ENCODE measurements at places on chromosomes 11 and 22.
A peak's percentile ranks its signal among the peaks of the same experiment; 100 is the strongest.

DNA sequence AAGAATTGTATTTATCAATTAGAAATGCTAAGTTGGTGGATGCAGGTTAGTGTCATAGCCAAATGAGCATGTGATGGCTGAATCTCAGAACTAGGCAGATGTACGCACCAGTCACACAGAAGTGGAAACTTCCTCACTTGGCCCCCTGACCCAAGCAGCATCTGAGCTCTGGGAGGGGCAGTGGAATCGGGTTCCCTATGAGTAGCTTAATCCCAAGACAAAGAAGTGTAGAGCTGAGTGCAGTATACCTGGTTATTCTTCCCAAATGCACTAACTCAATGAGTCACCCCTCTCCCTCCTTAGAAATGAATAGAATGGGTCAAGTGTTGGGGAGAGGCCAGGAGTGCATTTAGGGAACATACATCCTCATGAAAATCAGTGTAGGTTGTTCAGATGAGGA is 224.6 kb downstream of the FAT3 start:
- no peak for DNase-seq

GRCh38 chr11:122267602-122268001 is 151.6 kb upstream of the BLID start:
- no peak for DNase-seq

GRCh38 chr11:11137339-11137738 is 215.7 kb downstream of the CSNK2A3 start:
- no peak for DNase-seq

GRCh38 chr22:39446239-39446721 is 10.5 kb upstream of the MGAT3 start:
- DNase-seq = no peak

DNA sequence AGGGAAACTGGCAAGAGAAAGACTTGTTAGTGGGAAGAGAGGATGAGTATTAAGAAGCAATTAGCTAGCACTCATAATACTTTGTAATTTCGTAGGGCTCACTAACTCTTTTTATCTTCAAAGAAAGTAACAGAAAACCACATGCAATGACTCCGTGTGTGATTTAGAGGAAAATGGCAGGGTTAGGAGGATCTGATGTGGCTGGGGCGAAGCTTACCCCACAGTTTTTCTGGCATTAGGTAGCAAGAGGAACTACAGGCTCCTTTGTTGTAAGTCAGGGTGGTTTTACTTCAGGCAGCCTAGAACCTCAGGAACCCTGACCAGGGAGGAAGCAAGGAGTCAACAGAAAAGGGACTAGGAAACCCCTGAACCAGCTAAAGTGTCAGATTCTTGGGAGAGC is 89.7 kb downstream of the SPON1 start:
- DNase-seq = no peak

DNA sequence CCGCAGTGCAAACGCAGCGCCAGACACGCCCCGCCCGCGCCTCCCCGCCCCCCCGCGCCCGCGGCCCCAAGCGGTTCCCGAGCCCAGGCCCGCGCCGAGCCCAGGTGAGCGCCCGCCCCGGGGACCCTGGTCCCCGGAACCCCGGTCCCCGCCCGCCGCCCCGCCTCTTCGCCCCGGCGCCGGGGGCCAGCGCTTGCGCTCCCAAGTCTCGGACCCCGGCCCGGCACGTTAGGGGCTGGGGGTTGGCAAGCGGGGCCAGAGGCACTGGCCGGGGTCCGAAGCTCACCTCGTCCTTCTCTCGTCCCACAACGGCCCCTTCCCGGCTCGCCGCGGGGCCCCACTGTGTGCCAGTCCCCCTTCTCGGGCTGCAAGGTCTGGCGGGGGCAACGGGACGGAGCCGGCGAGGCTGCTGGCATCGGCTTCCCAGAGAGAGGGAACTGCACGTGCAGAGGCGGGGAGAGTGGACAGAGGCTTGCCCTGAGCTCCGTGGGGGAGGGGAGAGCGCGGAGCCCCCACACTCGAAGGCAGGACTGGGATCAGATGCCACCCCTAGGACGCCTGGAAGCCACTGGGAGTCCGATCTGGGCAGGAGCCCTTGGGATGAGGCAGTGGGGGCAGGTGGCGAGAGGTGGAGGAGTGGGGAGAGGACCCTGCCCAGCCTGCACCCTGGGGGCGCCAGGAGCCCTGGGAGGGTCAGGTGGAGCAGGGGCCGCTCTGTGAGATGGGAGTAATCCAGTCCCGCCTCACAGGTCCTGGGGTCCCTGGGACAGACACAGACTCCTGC is 1.8 kb upstream of the AIFM3 start:
- DNase-seq = no peak

GRCh38 chr11:105046898-105047579 is 1.9 kb upstream of the CARD16 start:
- no peak for DNase-seq

DNA sequence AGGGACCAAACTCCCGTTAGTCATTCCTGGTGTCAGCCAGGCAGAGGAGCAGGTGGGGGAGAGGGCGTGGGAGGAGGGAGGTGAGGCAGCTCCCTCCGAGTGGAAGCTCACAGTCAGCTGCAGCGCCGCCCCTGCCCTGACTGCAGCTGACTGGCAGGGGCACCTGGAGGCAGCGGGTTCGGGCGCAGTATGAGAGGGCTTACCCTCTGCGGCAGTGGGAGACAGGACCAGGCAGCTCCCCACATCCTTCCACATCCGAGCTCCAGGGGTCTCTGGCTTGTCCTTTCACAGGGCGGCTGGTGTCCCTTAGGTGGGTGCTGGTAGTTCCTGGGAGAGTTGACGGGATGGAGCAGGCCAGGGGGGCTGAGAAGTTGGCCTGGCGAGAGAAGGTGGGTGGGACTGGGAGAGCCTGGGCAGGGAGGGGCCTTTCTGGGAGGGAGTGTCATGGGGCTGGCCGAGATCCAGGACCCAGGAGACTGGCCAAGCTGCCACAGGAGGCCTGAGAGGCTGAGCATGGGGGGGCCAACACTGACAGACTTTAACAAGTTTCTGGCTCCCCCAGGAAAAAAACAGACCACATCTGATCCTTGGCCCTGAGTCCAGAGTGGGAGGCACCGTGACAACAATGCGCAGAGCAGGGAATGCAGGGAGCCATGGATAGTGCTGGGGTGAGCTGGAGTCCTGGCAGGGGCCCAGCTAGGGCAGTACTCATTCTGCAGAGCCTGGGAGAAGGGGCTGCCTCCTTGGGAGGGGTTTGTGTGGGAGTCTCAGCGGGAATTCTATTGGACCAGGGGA is 4.9 kb downstream of the ADORA2A start:
- DNase-seq = no peak

GRCh38 chr11:134266841-134267251 is 9.3 kb upstream of the GLB1L3 start:
- DNase-seq = no peak

DNA sequence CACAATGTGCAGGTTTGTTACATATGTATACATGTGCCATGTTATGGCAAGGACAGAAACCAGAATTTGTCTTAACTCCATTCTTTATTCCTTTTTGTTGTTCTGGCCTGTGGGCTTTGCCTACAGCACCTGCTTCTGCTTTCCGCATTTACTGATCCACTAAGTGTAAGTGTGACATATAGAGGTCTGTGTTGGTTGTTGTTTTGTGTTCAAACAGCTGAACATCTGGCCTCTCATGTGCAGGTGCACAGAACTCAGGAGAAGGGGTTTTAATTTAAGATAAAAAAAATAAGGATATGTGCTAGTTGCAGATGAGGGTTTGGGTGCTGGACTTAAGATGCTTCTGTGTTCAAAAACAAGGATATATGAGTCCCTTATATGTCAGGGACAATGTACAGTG is 85.8 kb upstream of the RAG2 start:
- DNase-seq = no peak

GRCh38 chr22:48948575-48949170 is 879.0 kb downstream of the BRD1 start:
- DNase-seq = no peak

- no peak for DNase-seq
Observed at GRCh38 chr11:55949330-55949729, 13.1 kb upstream of the OR5I1 start.

DNA sequence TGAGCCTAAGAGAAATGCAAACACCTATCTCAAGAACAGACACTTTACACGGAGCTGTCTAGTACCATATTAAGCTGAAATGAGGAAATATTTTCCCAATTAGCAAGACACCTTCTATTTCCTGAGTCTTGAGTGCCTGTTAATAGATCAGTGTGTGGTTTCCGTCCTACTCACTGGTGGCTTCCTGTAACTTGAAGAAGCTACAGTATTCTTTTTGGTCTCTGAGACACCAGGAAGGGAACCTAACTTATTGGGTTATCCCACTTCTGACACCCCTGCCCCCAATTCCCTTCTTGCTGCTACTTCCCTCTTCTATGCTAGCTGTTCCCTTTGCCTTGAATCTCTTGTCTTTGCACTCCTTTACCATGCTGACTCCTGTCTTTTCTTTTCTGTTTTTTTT is 92.7 kb downstream of the FDX1 start:
- DNase-seq = peak; percentile 99

- DNase-seq = peak; percentile 76
Observed at GRCh38 chr22:50507421-50507990, at the start of gene LMF2. TSS of gene LMF2 (minus strand) at chr22:50507702. CDS start at chr22:50507675, 27 bp downstream.

- no peak for DNase-seq
Observed at GRCh38 chr11:22115470-22116029, 77.3 kb upstream of the ANO5 start.

DNA sequence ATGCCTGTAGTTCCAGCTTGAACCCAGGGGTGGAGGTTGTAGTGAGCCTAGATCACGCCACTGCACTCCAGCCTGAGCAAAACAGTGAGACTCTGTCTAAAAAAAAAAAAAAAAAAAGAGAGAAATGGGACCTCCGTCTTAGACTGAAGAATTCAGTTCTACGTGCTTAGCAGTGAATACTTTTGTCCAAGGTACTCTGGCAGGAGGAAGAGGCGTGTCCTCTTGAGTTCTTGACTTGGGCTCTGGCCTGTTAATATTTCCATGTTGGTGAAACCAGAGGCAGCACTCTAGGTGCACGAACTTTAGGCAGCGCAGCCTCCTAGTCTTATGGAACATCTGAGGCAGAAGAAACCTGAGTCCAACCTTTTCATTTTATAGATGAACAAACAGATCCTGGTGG is 2.4 kb downstream of the HMBS start:
- no peak for DNase-seq

DNA sequence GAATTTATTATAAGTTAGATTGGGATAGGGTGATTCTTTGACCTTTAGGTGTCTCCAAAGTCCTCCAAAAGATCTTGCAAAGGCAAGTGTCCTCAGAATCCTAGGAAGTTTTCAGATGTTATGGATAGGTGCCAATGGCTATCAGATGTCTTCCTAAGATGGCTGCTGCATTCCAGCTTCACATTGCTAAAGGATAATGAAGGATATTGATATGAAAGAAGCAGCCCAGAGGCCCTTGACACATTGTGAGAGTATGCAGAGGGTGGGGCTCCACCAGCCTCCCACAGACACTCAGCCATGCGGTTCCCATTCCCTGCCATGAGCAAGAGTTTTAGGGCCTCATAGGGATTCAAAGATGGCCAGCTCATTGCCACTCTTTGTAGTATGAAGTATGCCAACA is 22.3 kb upstream of the GLYATL2 start:
- DNase-seq = no peak

DNA sequence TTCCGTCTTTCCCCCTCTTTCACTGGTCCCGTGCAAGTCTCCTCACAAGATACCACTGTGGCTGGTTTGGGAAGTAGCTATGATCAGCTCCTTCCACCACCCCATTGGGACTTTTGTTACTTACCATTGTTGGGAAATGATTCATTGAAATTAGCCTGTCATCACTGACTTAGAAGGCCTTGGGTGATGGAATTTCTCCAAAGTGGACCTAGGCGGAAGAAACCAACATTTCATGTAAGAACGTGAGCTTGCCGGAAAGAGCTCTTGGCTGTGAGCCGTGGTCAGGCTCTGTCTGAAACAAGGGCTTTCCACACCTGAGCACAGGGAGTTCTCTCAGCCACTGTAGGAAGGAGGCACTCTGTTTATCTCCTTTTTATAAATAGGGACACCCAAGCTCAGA is 23.5 kb upstream of the CRYBB3 start:
- DNase-seq = no peak

DNA sequence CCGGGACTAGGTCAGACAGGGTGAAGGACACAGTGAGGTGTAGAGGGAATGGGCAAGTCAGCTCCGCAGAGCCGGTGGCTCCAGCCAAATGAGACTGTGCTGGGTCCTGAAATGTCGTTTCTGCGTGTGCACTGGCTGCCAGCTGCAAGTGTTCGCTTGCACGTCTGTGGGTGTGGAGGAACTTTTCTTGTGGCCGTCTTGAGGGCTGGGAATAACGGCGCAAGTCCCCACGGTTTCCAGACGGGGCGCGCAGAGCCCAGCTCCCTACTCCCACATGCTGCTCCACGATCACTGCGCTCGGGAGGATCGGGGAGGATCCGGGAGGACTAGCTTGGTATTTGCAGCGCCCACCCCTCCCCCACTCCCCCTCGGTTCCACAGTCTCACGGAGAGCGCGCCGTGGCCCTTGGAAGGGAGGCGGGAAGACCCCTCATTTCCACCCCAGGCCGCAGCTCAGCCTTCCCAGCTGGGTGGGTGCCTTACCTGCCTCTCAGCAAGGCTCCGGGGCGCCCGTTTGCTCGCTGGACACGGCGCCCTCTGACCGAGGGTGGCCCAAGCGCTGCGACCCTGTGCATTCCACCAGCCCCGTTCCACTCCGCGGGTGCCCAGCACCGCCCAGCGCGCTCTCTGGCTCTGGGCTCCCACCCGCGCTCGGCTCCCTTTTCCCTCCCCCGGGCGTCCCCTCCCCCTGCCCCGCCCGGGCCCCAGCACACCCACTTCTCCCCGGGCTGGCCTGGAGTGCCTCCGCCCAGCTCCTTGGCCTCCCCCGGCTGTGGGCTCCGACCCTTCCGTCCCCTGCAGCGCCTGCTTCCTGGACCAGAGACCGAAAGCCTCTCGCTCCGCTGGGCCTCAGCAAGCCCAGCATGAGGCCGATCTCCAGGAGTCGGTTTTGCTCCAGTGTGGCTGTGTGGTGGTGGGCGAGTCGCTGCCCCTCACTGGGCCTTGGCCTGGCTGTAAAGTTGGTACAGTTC is at the start of gene KCNE3:
KCNE3 (minus strand) TSS at position 634 of the 970 bp plus-strand sequence. CDS start 9,986 bp downstream, outside the sequence.
- no peak for DNase-seq

- DNase-seq = no peak
Observed at GRCh38 chr11:99565333-99565732, 544.6 kb downstream of the CNTN5 start.

DNA sequence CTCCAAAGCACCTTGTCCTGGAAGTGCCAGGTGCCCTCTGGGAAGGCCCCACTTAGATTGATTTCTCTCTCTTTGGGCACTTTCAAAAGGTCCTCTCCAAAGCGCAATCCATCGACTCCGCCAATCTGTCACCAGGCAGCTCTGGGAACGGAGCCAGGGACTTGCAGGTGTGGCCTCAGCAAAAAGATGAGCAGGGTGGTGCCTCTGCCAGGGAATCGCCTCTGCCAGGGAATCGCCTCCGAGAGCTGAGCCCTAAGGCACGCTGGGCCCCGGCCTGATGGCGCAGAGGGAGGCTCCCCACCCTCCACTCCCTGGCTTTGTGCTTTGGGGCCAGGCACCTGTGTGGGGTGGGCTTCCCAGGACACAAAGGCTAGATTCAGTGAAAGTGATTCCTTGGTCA is 1391.3 kb downstream of the TBC1D22A start:
- DNase-seq = no peak

DNA sequence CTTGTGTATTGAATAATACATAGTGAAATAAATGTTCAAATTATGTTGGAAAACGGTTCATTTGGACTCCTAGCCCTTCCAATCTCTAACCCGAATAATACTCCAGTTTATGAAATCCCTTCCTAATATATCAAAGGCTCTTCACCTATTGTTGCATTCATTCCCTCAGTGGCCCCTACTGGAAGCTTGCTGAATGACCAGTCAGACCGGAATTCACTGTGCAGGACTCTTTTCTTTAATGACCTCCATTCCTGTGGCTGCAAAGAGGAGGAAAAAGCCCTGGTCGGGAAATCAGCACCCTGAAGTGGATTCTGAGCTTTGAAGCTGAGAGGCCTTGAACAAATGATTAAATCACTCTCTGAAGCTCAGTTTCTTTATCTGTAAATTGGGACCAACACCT is 19.1 kb upstream of the RCN1 start:
- DNase-seq = no peak
